Hematopoietic multipotent progenitor cell treated with erythropoietin and hydrocortisone succinate and interleukin-3 and kit ligand, for 6 days (in vitro differentiated cells): ENCODE measurements at places on chromosomes 2 and 18.
A peak's percentile ranks its signal among the peaks of the same experiment; 100 is the strongest.

DNA sequence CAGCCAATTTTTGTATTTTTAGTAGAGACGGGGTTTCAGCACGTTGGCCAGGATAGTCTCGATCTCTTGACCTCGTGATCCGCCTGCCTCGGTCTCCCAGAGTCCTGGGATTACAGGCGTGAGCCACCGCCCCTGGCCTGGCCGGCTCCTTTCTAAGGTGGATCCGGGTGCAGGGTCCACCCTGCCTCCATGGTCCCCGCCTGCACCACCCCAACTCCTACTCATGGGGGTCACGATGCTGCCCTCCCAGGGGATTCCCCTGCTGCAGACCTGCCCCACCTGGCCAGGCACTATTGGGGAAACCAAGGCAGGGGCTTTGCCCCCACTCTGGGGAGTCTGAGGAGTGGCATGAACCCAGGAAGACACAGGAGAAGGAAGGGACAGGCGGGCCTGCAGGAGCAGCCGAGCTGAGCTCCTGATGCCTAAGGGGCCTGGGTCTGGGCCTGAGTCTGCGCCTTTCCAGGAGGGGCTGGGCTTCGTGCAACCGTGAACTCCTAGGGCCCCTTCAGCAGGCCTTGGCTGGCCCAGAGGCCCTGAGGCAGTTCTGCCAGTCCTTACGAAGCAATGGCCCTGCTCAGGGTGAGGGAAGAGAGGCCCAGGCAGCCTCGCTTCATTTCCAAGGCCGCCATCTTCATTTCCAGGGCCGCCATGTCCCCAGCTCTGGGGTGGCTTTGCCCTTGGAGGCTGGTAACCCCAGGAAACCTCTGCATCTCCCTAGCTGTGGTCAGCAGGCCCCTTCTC, 67.2 kb upstream of the SMAD7 start:
- DNase-seq = no peak

GRCh38 chr2:119795309-119796303, 35.9 kb downstream of the PTPN4 start:
- no peak for DNase-seq

DNA sequence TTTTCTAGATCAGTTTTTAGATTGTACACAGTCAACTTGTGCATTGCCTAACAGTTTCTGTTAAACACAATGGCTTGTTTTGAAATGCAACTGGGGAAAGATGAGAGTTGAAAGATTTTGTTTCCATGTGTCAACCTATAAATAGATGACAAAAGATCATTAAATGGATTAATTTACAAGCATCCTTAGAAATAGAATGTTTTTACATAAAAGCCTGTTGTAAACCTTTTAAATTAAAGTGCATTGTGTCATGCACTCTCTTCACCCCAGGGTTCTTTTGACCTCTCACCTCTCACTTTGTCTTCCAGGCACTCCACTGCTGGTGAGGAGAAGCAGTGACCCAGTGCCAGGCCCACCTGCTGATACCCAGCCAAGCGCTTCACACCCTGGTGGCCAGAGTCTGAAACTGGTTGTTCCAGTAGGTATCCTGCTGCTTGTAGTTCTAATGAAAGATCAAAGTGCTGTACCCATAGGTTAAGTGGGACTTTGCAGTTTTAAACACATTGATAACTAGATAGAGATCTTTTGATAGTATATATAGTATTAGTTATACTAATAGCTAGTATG, 502.1 kb downstream of the PARD3B start:
- DNase-seq = no peak

- DNase-seq = peak; percentile 23
Observed at GRCh38 chr2:196808083-196808665, 981 bp downstream of the C2orf66 start.

- peak; percentile 7 for DNase-seq
Observed at GRCh38 chr2:95323347-95324155, 26.4 kb downstream of the KCNIP3 start.

GRCh38 chr2:229780856-229781773, 66.8 kb upstream of the DNER start:
- peak; percentile 74 for DNase-seq

GRCh38 chr18:49226243-49227000, 234.0 kb downstream of the DYM start:
- no peak for DNase-seq

DNA sequence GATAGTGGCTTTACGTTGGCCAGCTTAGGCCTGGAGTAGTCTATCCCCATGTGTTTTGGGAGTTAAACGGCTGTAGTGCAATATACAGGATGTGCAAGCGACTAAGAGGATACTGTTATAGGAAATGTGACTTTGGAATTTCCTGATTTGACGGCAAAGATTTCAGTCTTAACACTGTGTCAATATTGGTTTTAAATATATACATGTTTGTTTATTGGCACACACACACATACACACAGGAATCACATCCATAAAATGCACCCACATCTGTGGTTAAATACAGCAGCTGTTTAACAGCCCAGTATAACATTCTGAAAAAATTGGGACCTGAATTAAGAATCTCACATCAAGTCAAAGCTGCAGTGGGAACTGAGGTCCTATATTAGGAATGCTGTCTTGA, 347.1 kb downstream of the TXNL1 start:
- DNase-seq = no peak

DNA sequence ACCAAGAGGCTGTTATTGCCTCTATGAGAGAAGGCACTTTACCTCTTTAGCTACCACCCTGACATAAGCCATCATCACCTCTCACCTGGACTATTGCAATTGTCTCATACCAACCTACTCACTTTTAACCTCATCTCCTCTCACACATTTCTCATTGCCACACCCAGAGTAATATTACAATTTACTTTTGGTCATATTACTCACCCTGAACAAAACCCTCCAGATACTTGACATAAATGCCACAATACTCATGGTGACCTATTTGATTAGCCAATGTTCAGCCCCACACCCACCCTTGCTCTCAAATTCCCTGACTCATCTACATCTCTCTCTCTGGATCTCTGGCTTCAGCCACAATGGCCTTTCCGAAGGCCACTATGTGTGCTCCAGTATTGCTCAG, 90.9 kb upstream of the CDH7 start:
- DNase-seq = no peak

- DNase-seq = no peak
Observed at GRCh38 chr2:122507261-122507660, 751.8 kb downstream of the TSN start.

GRCh38 chr2:212911011-212911410, 240.4 kb downstream of the IKZF2 start:
- no peak for DNase-seq

DNA sequence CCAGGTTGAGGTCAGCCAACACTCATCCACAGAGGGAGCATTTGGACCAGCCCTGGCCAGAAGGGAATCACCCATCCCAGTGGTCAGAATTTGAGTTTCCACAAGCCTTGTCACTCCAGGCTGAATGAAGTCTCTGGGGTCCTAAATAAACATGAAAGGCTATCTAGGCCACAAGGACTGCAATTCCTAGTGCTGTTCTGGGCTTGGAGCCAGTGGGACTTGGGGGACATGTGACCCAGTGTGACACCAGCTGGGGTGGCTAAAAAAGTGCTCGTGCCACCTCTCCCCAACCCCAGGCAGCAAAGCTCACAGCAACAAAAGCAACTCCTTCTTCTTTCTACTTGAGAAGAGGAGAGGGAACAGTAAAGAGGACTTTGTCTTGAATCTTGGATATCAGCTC, 91.7 kb downstream of the MDH1 start:
- DNase-seq = no peak

DNA sequence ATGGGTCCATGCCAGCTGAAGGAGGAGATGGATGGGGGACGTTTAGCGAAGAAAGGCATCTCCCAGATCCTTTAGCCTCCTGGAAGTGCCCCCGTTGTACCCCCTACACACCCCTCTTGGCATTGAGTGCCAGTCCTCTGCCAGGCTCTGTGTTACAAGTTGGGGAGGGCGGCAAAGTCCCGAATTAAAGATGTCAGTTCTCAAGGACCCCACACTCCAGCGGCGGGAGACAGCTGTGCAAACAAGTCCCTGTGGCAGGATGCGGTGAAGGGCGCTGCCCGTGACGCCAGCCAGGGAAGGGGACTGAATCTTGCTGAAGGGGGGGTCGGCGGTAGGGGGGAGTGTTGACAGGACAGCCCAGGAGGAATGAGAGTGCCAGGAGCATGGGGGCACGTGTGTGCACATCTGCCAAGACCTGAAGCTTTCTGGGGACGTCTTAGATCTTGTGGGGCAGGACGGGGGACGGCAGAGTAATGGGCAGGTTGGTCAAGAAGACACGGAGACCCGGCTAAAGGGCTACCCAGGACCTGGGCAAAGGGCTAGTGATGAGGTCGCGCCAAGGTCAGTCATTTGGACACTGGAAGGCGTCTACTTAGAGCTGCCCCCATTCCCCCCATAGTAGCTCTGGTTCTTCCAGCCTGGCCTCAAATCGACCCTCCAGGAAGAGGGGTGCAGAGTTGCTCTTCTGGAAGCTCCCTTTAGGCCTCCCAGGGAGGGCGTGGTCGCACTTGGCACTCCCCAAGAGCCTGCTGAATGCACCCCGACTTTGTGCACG, 2.8 kb upstream of the CTDSP1 start:
- peak; percentile 88 for DNase-seq

DNA sequence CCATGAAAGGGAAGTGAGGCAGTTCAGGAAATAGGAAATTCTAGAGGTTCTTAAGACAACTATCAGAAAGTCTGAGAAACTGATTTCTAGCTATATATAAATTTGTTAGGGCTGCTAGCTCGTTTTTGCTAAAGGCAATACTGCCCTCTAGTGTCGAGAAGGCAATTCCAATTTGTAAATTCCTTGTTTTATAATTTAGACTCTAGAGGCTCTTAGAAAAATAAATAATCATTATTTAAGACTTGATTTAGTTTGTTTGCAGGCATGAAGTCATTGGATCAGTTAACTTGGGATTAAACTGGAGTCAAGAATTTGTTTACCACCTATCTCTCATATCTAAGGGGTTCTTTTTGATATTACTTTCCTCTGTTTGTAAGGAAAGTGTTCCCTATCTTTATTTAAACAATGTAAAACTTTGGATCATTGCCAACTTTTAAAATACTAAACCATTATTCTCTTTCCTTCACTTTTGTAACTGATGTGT, 66.2 kb downstream of the ACVR2A start:
- DNase-seq = peak; percentile 79

DNA sequence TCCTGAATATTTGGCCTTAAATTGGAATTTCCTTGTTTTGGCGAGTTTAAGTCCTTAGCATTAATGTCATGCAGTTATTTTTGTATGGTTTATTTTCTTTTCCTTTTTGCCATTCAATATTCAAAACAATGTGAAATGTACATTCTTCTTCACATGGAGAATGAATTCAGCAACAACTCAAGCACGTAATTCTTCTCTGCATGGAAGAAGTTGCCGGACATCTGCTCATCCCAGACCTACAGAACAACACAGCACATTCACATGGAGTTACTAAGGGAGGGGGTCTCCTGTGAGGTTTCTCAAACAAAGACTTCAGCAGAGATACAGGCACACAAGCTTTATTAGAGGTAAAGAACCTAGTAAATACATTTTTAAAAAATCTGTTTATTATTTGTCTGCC, 236.8 kb downstream of the SATB2 start:
- DNase-seq = no peak

GRCh38 chr2:1004398-1004797, 53.7 kb downstream of the SNTG2 start:
- DNase-seq = no peak

DNA sequence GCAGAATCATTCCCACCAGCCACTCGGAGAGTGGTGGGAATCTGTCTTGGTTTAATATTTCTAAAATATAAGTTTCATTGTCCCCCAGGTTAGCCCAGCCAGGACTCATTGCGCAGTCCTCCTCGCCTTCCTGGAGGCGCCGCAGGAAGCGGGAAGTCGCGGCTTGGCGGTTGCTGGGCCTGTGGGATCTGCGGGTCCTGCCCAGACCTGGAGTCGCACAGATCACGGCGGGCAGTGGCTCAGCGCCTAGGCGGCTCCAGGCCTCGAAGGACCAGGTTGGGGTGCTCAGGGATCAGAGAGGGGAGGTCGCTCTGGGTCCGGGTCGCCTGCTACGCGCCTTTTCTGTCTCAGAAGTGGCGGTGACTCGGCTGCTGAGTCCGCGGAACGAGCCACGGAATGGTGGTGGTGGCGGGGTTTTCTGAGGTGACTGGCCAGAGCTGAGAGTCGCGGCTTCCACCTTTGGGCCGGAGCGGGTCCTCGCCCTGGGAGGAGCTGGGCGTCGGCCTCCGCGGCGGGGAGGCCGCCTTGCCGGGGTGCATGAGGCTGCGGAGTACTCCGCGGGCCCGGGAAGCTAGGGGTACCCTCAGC, 2.6 kb downstream of the HOXD3 start:
- DNase-seq = no peak

GRCh38 chr18:44195394-44196140, 485.1 kb upstream of the SETBP1 start:
- no peak for DNase-seq

DNA sequence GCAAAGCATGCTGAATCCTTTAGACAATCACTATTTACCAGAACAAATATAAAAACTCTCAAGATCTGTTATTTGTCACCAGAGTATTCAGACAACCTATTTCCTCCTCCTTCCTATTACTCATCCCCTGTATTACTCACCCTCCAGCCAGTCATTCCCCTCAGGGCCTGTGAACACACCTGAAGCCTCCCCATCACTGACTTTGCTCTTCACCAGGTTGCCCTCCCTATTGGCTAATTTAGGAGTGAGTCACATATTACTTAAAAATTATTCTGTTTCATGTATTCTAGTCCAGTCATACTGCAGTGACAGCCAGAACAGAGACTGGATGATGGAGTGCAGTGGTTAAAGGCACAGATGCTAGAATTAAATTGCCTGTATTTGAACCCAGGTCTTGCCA, 3.7 kb upstream of the ATG16L1 start:
- no peak for DNase-seq

GRCh38 chr2:237364655-237365054, 49.3 kb downstream of the COL6A3 start:
- DNase-seq = no peak

DNA sequence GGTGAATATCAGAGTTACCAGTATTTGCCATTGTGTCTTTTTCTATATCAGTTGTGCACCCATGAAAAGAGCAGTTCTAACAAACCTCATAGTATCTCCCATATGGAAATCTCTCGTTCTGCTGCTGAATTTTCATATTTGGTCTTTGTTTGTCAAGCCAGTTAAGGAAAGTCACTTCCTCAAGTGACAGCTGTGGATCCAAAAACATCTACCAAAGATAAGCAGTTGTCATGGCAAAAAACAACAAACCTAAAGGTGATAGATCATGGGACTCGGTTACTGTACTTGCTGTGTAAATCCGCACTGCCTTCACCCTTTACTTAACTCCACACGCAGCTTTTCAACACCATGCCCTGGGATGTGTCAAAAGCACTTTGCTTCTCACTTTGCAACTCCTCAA, 17.3 kb downstream of the BMP10 start:
- DNase-seq = no peak

- DNase-seq = peak; percentile 62
Observed at GRCh38 chr18:12287684-12288402, 20.2 kb upstream of the TUBB6 start.

- no peak for DNase-seq
Observed at GRCh38 chr2:164979113-164979512, 23.8 kb upstream of the SLC38A11 start.

DNA sequence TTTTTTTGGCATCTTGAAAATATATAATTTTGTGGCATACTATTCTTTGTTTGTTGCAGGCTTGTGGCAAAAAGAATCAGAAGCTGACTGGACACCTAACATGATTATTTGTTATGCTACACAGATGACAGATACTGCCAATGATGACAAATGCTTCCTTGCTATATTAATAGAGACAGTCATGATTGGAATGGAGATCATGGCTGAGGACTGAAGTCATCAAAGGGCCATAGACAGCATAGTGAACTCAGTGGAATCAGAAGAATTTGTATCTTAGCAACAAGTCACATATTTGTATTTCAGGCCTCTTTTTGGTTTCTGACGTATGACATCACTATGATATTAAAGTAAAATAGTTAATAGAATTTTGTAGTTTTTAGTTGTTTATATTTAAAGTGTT, 1003.8 kb upstream of the DDX18 start:
- DNase-seq = no peak
